ENCODE measurements at places on chromosomes 4 and X.
A peak's percentile ranks its signal among the peaks of the same experiment; 100 is the strongest.

- no peak for DNase-seq
Observed at GRCh38 chrX:19291086-19291485, 52.6 kb upstream of the PDHA1 start.

- peak; percentile 28 for DNase-seq
Observed at GRCh38 chr4:118076958-118077766, 42.9 kb downstream of the NDST3 start.

DNA sequence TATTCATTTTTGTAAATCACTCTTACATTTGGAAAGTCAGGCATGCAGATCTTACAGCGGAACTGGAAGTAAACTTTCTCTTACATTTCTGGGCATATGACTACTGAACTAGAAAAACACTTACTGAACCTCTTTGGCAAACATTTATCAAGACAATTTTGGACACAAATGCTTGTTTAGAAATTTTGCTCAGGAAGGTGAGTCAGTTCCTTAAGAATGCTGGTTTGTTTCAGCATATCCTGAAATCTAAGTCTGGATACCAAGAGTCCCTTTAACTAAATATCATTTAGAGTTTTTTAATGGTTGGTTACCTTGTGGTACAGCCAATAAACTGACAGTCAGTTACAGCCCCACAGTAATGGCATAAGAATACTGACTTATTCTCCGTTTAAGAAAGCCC lies 15.0 kb downstream of the SHISA3 start:
- no peak for DNase-seq

DNA sequence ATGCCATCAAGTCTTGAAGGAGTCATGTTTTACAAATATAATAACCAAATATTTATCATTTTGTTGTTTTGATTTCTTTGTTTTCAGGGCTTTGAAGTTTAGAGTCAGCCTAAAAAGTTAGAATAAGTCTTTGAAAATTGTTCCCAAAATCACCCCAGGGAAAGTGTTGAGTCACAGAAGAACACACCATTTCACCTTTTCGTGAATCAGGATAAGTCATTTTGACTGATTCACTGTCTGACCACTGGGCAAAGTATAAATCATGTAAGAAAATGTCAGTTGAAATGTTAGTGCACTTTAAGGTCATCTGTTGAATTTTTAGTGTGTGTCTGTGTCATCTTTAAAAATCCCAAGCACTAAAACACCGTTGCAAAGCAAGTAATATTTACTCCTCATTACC lies 1320.1 kb downstream of the RPA4 start:
- no peak for DNase-seq

DNA sequence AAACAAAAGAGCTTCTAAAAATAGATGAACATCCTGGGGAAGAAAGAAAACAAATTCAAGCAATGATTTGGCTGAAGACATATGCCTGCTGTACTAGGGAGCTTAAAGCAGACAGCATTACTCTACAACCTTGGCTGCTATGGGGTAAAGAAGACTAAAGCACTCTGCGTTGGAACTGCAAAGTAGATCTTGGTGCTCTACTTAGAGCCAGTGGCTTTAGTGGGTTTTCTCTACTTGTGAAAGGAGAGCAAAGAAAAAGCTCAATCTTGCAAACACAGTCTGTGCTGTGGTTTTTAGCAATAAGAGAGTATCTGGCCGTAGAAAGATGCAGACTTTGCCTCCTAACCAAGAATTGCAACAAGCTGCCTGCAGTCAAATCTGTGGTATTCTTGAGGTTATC lies 334.7 kb upstream of the NDST3 start:
- no peak for DNase-seq

- DNase-seq: no peak
Observed at GRCh38 chrX:154515090-154515965, 704 bp downstream of the FAM3A start.

GRCh38 chr4:86452924-86453531 lies 93.2 kb upstream of the MAPK10 start:
- no peak for DNase-seq

GRCh38 chr4:156085100-156085499 lies 131.4 kb upstream of the CTSO start:
- no peak for DNase-seq

DNA sequence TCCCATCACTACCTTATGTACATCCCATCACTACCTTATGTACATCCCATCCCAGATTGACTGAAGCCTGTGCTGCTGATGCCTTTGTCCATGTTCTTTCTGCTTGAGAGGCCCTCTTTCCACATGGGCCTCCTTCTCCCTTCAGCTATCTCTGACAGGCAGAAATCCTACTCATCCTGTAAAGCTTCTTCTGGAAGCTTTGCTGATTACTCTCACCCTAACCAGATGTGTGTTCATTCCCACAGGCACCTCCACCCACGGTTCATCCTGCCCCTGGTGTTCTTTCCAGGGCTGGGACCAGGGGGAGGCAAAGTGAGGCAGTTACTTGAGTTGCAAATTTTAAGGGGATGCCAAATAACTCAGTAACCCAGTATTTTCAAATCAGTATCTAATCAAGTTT lies 22.5 kb upstream of the FBXW7 start:
- no peak for DNase-seq

GRCh38 chrX:12978205-12979025 lies 3.5 kb downstream of the TMSB4X start:
- DNase-seq: peak; percentile 87

DNA sequence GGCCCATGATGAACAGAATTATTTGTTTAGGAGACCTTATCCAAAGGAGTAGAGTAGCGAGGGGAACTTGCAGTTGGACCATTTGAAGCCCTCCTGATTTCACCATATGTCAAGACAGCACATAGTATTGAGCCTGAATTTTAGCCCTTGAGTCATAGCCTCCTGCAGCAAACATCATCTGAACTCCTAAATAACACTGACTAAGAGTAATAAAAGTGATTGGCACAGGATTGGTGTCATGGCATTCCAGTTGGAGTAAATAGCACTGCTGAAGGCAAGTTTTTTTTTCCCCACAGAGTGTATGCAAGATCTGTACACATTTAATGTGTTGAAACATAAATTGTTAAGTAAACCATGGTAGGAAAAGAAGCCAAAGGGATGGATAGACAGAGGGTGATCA lies 89.0 kb downstream of the COMMD8 start:
- no peak for DNase-seq

GRCh38 chr4:2862528-2862927 lies 18.9 kb downstream of the ADD1 start:
- no peak for DNase-seq

- DNase-seq: no peak
Observed at GRCh38 chrX:75748431-75748830, 36.6 kb downstream of the MAGEE2 start.

DNA sequence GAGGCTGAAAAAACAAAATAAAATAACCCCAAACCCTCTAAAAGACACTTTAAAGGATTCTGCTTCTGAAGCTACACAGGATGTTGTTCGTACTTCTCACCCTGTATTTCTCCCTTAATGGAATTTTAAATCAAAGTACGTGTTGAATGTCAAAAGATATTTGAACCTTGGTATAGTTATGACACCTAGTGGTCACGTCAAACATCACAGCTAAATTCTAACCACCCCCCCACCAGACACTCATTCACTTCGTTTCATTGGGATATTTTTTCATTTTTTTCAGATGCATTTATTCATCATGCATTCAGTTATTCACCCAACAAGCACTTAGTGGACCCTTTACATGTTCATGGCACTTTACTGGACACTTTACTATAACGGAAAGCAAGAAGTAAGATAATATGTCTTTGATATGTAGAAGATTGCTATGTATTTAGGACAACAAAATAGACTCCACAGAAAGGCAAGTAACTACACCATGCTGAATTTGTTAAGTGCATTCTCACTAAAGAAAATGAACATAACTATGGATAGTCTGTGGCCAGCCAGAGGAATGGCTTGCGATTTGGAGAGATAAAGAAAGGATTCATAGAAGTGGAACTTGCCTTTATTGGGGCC lies 62.5 kb upstream of the GPR174 start:
- peak; percentile 51 for DNase-seq

GRCh38 chr4:139807483-139807882 lies 141.9 kb downstream of the MGST2 start:
- DNase-seq: no peak

GRCh38 chr4:146186041-146186440 lies 10.5 kb downstream of the LSM6 start:
- DNase-seq: no peak

GRCh38 chrX:107561468-107562215 lies 66.7 kb upstream of the PRPS1 start:
- no peak for DNase-seq

DNA sequence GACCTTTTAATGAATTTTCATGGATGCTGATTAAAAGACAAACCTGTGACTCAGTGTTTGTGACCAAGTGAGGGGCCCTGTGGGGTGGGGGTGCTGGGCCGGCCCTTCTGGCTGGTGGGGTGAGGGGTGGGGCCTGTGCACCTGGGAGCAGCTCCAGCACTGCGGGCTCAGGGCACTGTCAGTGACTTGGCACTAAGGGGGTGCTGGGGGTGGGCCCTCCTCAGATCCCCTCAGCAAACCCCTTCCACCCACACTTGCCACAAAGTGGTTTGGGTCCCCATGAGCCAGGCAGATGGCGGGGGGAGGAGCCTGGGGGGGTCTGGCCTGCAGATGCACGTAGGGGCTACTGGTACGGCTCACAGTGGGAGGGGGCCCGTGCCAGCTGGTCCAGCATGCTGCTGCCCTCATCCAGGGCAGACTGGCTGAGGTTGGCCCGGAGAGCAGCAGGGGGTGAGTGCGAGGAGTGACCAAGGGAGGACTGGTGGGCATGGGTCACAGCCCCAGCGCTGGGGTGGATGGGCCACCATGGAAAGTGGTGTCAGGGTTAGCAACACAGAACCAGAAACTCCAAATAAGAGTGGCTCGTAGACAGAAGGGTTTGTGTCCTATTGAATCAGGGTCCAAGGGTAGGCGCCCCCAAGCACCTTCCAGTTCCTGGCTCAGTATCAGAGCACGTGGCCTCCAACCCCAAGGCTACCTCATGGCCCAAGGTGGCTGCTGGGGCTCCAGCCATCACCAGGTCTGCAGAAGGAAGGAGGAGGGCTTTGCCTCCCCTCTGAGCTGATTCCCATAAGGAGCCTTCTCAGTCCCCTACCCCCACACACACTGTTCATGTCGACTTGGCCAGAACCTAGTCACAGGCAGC lies 10.1 kb downstream of the NKX1-1 start:
- DNase-seq: no peak

DNA sequence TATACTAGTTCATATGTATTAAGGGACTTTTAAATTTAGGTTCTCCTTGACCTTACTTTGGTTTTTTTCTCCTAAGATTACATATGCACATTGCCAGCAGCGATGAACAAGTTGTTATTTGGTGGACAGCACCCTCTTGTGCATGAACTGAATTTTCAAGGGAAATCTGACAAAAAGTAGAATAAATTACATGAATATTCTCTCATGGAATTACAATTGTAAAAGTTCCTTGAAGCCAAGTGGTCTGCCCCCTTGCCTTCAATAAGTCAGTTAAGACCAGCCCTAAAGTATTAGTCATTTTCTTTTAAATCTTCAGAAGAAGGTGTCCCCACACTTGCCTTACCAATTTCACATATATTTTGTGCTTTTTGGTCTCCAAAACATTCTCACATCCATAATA lies 30.7 kb upstream of the SMARCA5 start:
- DNase-seq: no peak

- DNase-seq: no peak
Observed at GRCh38 chr4:161187569-161187968, 976.2 kb downstream of the FSTL5 start.

DNA sequence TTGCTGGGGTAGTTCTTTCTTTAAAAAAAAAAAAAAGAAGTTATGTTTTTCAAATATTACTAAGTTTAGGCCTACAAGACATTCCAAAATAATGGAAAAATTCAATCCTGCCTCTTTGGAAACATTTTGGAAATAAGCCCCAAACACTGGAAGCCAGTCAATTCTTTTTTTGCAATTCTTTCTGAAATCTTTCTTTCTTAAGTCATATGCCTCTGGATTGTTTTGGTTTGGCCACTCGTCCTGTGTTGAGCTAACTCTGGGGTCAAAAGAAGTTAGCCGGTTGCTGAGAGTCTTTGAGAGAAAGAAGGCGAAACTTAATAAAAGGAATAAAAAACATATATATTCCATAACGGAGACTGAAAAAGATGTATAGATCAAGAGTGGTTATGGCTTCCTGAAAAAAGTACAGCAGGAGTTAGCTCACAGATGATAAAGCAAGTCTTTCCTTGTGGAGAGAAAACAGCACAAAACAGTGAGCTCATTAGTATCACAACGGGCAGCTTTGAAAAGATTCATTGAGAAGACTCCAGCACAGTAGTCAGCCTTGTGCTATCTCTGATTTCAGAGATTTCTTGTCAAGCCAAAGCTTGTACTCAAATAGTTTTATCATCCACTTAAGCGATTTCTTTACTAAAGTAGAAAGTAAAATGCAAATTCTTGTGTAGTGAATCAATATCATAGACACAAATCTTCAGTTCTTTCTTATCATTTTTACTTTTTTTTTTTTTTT lies 64.8 kb downstream of the PLS3 start:
- no peak for DNase-seq

GRCh38 chr4:22202975-22203710 lies 254.6 kb upstream of the KCNIP4 start:
- DNase-seq: no peak

DNA sequence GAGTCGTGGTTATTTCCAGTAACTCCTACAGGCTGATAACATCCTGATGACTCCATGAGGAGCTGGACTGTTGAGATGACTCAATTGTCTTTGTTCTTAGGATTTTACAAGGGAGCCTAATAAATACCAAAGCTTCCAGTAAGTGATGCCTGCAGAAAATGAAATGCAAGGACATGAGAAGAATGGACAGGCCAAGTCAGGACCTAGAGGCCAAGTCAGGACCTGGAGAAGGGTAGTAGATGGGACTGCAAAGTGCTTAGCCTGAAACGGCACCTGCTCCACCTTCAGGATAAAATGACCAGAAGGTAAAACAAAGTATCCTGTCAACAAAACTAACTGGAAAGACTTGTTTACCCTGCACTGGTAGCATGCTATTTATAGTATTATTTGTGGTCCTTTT lies 6.4 kb upstream of the SLC10A6 start:
- DNase-seq: no peak

- DNase-seq: no peak
Observed at GRCh38 chr4:161642708-161643107, 521.1 kb downstream of the FSTL5 start.

- no peak for DNase-seq
Observed at GRCh38 chrX:19867411-19867732, 20.0 kb downstream of the SH3KBP1 start.

GRCh38 chr4:107906458-107907100 lies 24.8 kb upstream of the CYP2U1 start:
- no peak for DNase-seq

GRCh38 chr4:38889143-38889542 lies 21.5 kb downstream of the FAM114A1 start:
- DNase-seq: peak; percentile 79

DNA sequence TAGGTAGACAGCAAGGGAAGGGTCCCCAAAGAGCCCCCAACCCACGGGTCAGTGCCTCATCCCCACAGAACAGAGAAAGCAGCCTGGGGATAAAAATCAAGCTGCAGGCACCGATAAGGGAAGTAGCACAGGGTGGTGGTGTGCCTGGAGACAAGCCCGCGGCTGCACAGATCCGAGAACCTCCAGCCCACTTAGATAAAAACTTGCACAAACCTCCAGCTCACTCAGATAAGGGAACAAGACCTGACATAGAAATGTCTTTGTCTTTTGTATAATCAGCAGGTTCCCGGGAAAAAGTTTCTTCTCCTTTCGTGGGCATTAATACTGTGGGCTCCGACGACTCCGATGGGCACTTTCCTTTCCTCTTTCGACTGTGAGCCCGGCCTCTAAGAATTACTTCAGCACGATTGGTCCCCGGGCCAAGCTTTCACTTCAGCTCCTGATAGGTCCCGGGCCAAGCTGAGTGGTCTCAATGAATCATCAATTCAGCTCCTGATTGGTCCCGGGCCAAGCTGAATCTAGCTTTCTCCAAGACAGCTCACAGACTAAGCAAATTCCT lies 32.4 kb downstream of the PRDX4 start:
- no peak for DNase-seq

Data from activated CD4-positive, alpha-beta T cell treated with anti-CD3 and anti-CD28 coated beads, Interleukin-2, Interleukin-4, amounts not matched to agents 100 ng/mL and 50 ng/mL, durations not matched to agents 16 hours and 8 hours (primary cell).